CD4-positive, CD25-positive, alpha-beta regulatory T cell (primary cell): ENCODE measurements at places on chromosomes 11 and 22.

- DNase-seq: no peak
Observed at GRCh38 chr11:7600205-7600775, 73.0 kb downstream of the CYB5R2 start.

DNA sequence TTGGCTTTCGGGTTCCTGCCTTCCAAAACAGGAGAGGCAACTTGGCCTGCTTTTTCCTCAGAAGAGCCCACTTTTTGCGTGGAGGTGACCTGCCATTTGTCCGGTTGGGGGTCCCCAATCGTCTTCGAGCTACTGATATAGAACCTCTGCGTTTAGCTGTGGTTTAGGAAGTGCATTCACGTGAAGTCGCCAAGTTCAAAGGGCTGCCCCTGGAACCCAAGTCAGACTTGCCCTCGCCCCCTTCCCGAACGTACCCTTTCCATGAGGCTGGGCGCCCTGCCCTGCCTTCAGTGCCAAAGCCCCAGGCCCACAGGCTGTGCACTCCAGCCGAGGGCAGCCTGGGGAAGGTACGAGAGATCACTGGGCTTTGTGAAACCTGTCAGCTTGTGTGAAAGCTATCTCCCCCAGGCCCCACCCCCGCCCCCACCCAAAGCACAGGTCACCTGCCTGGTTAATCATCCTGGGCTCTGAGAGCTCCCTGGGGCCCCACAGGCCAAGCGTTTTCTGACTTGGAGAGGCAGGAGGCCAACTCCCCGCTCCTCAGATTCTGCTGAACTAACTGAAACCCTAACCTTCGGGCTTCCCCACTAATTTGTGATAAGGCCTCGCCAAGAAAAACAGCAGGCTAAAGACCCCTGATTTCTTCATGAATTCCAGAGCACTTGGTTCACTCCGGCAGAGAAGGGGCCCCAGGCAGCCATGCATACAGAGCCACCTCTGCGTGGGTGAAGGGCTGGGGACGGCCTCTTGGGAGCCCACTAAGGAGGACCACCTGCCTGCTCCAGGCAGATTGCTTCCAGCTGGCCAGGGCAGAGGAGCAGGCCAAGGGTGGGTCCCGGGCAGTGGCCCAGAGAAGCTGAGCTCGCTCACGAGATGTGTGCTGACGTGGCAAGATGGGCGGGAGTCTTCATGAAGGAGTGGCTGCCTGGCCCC, 25.8 kb upstream of the KCNQ1OT1 start:
- DNase-seq: no peak

DNA sequence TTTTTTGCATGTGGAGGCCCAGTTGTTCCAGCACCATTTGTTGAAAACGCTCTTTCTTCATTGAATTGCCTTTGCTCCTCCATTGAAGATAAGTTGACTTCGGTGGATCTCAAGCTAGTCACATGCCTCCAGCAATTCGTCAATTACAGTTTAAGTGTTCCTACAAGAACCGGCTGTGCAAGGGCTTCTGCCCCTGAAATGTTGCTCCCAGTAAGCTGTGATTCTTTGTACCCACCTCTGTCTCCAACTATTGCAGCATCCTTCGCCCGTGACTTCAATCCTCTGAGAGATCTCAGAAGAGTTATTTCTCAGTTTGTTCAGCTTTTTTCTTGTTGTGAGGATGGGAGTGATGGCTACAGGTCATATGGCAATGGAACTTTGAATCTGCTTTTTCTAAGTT, 194.2 kb upstream of the B3GAT1 start:
- no peak for DNase-seq

DNA sequence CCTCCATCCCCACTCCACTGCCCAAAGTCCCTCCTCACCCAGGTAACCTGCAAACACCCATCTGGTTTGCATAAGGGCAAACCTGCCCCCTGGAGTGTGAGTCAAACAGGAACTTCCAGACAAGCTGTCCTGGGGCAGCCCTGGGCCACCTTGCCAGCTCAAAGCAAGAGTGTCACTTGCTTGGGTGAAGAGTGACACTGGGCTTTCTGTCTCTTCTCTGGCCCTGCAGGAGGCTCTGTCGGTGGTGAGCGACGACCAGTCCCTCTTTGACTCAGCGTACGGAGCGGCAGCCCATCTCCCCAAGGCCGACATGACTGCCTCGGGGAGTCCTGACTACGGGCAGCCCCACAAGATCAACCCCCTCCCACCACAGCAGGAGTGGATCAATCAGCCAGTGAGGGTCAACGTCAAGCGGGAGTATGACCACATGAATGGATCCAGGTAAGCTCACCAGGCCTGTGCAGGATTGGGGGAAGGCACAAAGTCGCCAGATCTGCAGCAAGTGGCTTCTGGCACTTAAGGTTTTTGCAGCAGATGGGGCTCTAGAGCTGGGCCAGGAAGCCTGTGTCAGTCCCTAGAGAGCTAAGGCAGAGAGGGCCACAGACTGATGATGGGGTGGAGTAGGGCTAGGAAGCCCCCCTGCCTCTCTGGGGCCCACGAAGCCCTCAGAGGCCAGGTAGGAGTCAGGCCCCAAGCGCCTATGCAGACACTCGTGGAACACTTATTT, 64.2 kb downstream of the FLI1 start:
- peak; percentile 52 for DNase-seq

DNA sequence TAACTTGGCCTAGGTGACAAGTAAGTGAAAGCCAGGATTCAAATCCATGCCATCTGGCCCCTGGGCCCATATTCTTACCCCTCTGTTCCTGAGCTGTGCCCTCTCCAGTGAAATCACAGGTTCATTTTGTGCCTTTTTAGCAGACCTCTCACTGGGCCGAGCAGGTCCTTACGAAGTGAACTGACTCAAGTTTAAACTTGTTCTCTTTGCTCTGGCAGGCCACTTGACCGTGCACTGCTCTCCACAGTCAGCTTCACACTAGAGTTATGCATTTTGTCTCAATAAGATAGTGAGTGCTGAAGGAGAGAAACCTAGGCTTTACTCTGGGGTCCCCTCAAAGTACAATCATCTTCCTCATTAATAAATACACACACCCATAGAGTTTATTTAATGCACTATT, 40.7 kb downstream of the ARFGAP3 start:
- DNase-seq: no peak

DNA sequence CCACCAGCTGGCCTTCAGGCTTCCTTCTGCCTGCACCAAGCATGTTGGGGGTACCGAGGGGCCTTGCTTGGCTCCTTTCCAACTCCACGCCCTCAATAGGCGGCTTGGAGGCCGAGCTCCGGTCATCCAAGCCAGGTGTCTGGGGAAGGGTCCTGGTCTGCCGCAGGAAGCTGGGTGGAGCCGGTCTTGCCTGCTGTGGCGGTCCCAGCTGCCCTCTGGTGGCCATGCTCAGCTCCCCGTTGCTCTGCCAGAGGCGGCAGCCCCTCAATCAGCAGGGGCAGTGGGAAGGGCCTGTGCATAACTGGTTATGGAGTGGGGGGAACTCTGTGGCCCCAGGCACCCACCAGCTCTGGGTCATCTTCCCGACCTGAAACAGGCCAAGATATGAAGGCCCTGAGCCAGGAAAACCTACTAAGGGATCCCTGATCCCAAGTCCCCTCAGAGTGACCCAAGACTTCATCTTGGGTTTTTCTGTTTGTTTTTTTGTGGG, 3.2 kb downstream of the ARVCF start:
- DNase-seq: peak; percentile 24

- DNase-seq: no peak
Observed at GRCh38 chr22:46684706-46685105, 53.3 kb downstream of the CERK start.

DNA sequence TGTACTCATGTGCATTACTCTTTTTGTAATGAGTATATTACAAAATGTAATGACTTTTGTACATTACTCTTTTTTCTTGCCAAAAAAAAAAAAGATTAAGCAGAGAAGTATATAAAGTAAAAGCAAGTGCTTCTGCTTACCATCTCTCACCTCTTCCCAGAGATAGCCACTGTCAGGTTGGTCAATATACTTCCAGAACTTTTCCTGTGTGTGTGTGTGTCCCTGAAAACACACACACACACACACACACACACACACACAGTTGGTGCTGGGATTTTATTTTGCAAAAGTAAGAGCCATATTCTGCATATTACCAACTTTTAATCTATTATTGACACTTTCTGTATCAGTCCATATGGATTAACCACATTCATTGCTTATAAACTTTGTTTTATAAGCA, 2.5 kb downstream of the IGLL5 start:
- no peak for DNase-seq

GRCh38 chr11:117251506-117251905, 19.0 kb downstream of the RNF214 start:
- no peak for DNase-seq

DNA sequence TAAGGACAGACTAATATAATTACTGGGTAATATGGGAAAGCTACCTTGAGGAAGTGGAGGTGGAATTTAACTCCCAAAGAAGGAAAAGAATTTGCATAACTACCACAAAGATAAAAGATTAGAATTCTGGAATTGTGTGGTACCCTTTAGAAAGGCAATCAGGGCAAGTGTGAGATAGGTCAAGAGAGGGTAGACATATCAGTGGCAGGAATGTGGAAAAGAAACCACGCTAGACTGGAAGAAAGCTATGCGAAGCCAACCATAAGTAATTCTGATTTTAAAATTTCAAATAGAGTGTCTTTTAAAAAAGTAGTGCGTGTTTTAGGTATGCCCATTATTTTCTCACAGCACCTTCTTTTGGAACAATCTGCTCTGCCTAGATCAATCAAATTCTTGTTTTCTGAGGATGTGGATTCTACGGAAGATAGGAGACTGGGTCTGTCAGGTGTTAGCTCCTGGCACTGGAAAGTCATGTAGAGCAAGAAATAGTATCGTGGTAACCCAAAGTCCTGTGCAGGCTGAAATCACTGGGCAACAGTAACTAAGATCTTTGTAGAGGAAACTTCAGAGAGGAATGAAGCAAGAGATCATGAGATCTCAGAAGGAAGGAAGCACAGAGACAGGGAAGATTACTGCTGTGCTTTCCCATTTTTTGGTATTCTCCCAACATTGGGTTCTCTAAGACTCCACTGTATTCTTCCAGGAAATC, 111.3 kb upstream of the MTMR2 start:
- no peak for DNase-seq
